ENCODE measurements at places on chromosomes 1 and 21. TPM values are rescaled to one million over a fixed set of nuclear protein-coding genes. Genes with fewer than 3 reads are reported as not detected.

Gene CYP2J2
- total RNA-seq: 1.0 TPM

Gene PLEKHN1
- 2.2 TPM for total RNA-seq

Gene ANKRD35
- total RNA-seq: 0.48 TPM

Gene ELF3
- 0.55 TPM for total RNA-seq

Gene KRTAP13-2
- total RNA-seq: not detected

Gene GNG4
- total RNA-seq: 1.8 TPM

Gene LCE3D
- not detected for total RNA-seq

Gene KRTAP19-1
- not detected for total RNA-seq

Gene CYP4B1
- total RNA-seq: not detected

Gene PROK1
- total RNA-seq: not detected

Gene ERICH3
- total RNA-seq: not detected

Gene TMPRSS2
- total RNA-seq: not detected

Gene MAP3K7CL
- total RNA-seq: 5.1 TPM

Gene LCE1E
- total RNA-seq: not detected

Gene FCRL5
- not detected for total RNA-seq

Gene CYYR1
- total RNA-seq: not detected

Gene KIRREL1
- total RNA-seq: not detected

Gene LENEP
- not detected for total RNA-seq

Gene JAM2
- 0.16 TPM for total RNA-seq

Gene COL11A1
- total RNA-seq: not detected

Gene MX2
- 30.3 TPM for total RNA-seq

Gene B3GALT2
- 0.80 TPM for total RNA-seq

Gene CIART
- total RNA-seq: 1.3 TPM

Gene DNAJC6
- 2.8 TPM for total RNA-seq

Gene TMEM52
- total RNA-seq: not detected

Gene CASZ1
- 7.7 TPM for total RNA-seq

Gene ACKR1
- total RNA-seq: not detected

Gene HMGCS2
- not detected for total RNA-seq

Gene PALMD
- total RNA-seq: not detected

Gene ZMYND12
- not detected for total RNA-seq

Gene RIPK4
- not detected for total RNA-seq

Gene KIAA1614
- 0.07 TPM for total RNA-seq

Gene TAF12
- 35.1 TPM for total RNA-seq

Gene OR11L1
- not detected for total RNA-seq

Gene SPRR1B
- not detected for total RNA-seq

Gene GREM2
- total RNA-seq: not detected

Gene KRTAP19-3
- not detected for total RNA-seq

Gene GJA4
- not detected for total RNA-seq

Gene FCGR3A
- total RNA-seq: 0.11 TPM

Gene NMNAT1
- total RNA-seq: 6.3 TPM

Gene PSMB2
- 98.9 TPM for total RNA-seq

Gene TAL1
- total RNA-seq: not detected

Gene GPR25
- total RNA-seq: not detected

Gene DDX20
- total RNA-seq: 18.9 TPM

Gene F3
- total RNA-seq: 0.30 TPM

Gene TMEM125
- total RNA-seq: not detected

Gene TSSK3
- 1.7 TPM for total RNA-seq

Gene LCE1D
- not detected for total RNA-seq

Gene C21orf58
- 50.0 TPM for total RNA-seq

Gene KLHDC8A
- total RNA-seq: not detected

Gene HAX1
- 115 TPM for total RNA-seq
